Muscle of leg (tissue), 16 donors: ENCODE measurements at places on chromosomes 11 and 22. TPM values are rescaled to one million over a fixed set of nuclear protein-coding genes. Genes with fewer than 3 reads are reported as not detected.

GRCh38 chr11:115459563-115459962 lies 44.7 kb downstream of the CADM1 start:
- no peak for DNase-seq

GRCh38 chr22:22692707-22693530 lies 48.5 kb downstream of the GGTLC2 start:
- DNase-seq = peak; percentile 25

The TRPC6 gene
- 19.2 TPM for total RNA-seq

DNA sequence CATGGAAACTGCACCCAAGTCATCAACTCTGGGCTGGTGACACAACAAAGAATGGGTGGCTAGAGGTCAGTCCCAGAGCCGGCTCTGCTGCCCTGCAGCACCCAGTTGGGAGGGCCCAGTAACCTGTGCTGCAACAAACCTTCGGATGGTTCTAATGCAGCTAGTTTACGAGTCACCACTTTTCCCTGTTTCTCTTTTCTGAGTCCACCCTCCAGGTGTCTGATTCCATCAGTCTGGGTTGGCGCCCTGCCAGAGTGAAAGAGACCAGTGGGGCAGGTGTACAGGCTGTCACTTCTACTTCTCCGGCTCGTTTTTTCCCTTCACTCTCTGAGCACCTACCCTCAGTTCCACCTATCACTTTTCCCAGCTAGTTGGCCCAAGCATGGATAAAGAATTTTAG lies 572.9 kb downstream of the NTM start:
- DNase-seq = no peak

- peak; percentile 36 for DNase-seq
Observed at GRCh38 chr11:22521226-22521625, 104.4 kb downstream of the FANCF start.

DNA sequence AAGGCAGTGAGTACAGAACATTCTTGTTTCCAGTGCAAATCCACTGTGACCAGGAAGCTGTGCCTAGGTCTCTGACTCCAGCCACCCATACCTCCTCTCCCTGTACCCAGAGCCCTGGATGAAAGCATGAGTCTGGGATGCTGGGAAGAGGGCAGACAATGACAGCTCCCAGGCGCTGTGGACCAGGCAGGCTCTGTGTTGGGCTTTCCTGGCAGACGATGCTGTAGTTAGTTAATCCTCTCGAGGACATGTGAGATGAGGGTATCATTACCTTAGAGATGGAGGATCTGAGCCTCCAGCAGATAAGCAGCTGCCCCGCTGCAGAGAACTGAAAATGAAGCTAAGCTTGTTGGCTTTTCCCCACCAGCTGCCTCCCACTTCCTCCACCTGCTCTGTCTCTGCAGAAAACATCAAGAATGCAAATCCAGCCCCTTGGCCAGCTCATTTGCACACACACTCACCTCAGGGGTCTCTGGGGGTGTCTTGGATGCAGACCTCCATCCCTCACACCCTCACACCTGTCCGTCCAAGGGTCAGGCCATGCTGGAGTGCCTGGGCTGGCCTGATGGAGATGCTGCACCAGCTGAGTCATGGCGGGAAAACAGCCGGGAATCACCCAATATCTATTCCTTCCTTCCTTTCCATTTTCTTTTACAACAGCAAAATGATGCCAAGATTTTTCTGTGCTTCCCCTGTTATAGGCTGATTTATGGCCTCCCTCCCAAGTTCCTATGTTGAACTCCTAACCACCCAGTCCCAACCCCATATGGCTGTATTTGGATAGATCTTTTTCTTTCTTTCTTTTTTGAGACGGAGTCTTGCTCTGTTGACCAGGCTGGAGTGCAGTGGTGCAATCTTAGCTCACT lies 94.9 kb upstream of the SEPTIN5 start:
- no peak for DNase-seq

- DNase-seq = no peak
Observed at GRCh38 chr11:70109006-70109405, 30.9 kb downstream of the ANO1 start.

GRCh38 chr11:6431861-6432260 lies 8.9 kb downstream of the HPX start:
- DNase-seq = no peak

- peak; percentile 27 for DNase-seq
Observed at GRCh38 chr11:3171931-3172560, 6.9 kb upstream of the OSBPL5 start.
